NCI-H187 treated with DMSO at 0.1 percent for 48 hours (cell line): ENCODE measurements at places on chromosomes 11 and 22.

DNA sequence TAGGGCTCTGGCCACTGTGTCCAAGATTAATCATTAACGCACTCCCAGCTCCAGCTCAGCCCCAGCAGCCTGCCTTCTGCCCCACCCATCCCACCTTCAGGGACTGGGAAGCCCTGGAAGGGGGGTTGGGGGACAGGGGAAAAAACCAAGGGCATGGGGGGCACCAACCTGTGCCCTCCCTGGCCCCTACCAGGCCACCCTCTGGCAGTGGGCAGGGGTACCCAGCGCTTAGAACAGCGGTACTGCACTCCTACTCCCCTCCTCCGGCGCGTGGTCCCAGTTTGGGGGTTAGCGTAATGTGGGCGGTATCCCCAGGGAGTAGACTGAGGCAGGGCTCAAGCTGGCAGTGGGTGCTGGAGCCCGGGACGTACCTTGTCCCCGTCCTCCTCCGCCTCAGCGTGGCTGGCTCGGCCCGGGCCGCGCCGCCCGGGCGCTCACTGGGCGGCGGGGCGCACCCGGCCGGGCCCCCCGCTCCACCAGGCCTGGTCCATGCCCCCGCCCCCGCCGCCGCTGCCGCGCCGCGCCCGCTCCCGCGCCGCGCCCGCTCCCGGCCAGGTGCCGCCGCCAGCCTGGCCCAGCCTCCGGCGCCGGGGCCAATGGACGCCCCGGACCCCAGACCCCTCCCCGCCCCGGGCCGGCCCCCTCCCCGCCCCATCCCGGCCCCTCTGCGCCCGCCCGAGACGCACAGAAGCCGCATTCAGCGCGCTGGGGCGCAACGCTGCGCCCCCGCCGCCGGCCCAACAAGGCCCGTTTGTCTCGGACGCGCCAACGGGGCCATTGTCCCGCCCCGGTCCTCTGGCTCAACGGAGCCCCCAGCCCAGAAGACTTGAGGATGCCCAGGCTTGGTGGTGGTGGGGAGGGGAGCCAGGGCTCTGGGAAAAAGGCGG is at the start of gene GAL3ST1:
Gene GAL3ST1 (minus strand): TSS at position 571 of the 887 bp plus-strand sequence. CDS start 17,273 bp downstream, outside the sequence.
- no peak for DNase-seq

GRCh38 chr11:109707411-109707810 is 285.4 kb downstream of the C11orf87 start:
- DNase-seq: no peak

- DNase-seq: no peak
Measured at GRCh38 chr11:65292890-65293289, 21.8 kb upstream of the CDC42EP2 start.

DNA sequence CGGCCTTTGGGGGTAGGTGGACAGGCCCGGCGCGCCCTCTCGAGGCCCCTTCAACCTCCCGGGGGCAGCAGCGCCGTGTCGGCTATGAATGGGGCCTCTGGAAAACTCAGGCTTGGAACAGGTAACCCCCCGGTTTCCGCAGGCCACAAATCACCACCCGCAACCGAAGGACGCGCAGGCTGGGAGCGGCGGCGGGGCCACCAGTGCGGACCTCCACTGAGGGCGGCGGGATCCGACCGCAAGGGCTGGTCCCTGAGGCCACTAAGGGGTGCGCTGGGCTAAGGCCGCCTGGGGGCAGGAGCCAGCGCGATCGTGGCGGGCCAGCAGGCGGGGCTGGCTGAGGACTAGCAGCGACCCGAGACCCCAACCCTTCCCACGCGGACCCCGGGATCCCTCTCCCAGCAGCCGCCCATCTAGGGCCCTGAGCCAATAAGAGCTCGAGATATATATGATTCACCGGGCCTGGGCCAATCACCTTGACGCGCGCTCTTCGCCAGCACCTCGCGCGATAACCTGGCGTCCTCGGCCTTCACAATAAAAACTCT is 609 bp upstream of the ATF4 start:
- DNase-seq: peak; percentile 73

- DNase-seq: no peak
Measured at GRCh38 chr22:27686534-27686933, 115.0 kb downstream of the MN1 start.

DNA sequence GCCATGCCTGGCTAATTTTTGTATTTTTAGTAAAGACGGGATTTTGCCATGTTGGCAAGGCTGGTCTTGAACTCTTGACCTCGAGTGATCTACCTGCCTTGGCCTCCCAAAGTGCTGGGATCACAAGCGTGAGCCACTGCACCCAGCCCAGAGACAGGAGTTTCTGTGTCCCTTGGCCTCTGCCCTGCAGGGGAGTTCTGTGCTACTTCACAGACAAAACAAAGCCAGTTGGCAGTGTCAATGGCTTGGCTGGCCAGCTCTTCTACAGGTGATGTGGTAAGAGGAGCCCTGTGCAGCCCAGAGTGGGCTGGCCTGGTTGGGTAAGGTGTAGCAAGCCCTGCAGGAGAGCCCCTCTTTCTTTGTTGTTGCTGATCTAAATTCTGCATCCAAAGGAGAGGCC is 60.5 kb upstream of the SHISAL1 start:
- DNase-seq: no peak

DNA sequence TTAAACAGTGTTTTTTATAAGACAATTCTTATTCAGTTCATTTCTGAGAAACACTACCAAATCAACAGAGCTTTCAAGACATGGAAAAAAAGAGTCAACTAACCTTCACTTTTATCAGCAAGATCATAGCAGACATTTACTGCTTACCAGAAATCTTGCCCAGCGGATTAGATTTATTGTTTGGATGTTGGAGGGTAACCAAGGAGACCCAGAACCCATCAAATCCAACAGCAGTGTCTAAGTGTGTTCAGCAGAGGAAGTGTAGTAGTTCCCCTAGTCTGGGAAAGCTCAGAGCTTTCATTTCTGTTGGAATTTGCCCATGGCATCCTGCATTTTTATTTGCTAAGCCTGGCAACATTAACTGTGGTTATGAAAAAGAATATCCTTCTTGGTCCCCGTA is 2.4 kb upstream of the PGM2L1 start:
- DNase-seq: no peak

- no peak for DNase-seq
Measured at GRCh38 chr11:20127671-20128527, 32.4 kb downstream of the DBX1 start.
